ENCODE measurements at places on chromosomes 4 and X.

GRCh38 chr4:127846765-127847164 is 33.9 kb upstream of the PLK4 start:
- no peak for DNase-seq

DNA sequence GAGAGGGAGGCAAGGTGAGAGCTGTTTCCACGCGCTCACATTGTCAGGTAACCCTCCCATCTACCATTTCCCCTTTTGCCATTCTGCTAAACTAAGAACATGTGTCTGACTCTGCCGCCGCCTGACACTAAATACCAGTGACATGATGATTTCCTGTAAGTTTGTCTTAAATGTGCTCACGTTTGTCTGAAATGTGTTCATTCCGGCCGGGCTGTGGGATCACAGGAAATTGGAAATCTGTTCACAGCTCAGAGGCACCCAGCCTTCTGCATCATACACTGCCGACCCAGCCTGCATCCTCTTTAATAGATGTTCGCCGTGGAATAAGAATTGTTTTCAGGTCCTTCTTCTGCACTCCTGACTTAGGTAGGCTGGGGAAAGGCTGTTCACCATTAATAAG is 336.2 kb upstream of the PPARGC1A start:
- DNase-seq, result no peak

DNA sequence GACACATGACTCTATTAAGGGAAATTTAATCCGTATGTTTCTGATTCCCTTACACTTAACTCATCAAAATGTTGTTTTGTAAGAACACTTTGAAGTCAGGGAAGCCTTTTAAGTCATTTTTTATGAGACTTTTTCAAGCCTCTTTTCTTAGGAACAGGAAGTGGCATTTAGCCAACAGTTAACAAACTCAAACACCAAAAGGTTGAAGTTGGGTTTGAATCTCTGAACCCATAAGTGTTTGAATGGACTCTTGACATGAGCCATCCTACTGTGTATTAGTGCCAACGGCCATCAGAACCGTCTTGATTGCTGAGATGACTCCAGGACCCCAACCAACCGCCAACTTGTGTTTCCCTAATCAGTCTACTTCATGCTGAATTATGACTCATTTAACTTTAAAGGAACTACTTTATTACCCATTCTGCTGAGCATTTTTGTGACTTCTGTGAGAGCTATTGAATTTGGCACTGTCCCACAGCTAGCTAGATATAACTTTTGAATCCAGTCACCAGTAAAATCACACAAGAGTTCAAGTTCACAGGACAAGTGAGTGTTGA is 209.1 kb upstream of the FAT1 start:
- no peak for DNase-seq

GRCh38 chrX:153460826-153461225 is 9.6 kb downstream of the HAUS7 start:
- no peak for DNase-seq

DNA sequence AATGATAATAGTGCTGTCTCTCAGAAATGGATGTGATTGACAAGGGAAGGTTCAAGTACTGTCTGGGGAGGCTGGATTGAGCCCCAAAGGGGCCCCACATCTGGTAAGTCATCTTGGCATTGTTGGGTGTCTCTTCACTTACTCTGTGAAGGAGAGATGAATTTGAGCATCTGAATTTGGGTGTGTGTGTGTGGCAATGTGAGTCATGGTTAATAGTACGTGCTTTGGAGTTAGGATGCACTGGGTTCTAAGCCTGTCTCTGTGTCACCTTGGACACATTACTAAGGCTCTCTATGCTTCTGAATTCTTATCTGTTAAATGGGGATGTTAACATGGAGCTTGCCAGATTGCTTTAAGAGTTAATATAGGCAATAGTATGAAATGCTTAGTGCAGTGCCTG is 80.4 kb downstream of the FRAS1 start:
- DNase-seq, result no peak

DNA sequence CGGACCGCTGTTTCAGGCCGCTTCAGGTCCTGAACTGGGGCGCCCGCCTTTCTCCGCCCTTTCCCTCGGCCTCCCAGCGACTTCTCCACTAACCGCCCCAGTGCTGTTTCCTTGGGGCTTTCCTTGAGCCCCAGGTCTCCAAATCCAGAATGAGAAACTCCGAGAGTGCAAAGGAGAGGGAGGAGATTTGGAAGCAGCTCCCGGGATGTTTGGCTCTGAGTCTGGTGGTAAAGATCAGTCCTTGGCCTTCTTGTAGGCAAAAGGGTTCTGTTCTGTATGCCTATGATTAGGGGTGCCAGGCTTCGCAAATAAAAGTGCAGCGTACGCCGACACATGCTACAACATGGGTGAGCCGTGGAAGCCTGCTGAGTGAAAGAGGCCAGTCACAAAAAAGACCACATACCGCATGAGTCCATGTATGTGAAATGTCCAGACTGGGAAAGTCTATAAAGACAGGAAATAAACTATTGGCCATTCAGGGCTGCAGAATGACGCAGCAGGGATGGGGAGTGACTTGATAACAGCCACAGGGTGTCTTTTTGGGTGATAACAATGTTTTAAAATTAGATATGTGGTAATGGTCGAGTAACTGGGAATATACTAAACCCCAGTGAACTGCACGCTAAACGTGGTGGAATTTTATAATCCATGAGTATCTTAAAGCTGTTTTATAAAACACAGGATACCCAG is 99.8 kb downstream of the TRAPPC11 start:
- no peak for DNase-seq

DNA sequence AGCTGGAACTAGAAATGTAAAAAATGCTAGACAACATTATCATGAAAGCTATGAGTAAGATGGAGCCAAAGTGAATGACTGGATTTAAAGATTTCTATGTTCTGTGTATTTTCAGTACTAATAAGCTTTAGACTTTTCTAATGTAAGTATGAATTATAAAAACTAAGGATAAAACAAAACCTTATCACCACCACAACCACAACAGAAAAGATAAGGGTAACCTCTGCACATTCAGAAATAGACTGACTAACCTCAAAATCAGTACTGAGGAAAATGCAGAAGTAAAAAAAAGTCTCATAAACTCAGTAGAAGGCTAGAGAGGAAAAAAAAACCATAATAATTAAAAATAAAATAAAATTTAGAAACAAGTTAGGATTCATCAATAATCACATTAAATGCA is 14.9 kb upstream of the UBE2NL start:
- DNase-seq, result no peak

DNA sequence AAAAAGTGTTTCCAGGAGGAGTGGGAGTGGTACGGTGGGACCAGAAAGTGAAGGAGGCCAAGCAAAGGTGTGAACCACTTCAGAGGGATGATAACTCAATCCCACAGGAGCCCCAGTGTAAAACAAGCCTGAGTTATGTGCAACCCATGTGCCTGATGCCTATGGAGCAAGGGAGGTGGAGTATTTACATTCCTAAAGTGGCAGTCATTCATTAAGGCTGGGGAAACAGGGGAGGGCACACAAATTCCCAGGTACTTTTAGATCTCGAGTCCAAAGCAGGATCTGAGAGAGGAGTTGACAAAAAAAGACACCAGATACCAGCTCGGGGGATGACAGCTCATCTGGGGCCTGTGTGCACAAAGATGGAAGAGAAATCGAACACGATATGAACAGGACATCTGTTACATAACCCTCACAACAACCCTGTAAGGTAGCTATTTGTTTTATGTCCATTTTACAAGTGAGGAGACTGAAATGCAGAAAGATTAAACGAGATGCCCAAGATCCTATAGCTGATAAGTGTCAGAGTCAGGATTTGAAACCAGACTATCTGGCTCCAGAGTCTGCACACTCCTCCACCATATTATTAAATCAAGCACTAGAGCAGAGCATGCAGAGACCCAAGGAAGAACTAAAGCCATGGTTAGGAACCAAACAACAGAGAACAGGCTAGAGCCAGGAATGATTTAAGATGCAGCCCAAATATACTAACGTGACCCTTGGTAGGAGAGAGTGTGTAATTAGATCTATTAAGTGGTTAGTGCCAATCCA is 91.9 kb upstream of the MAPK10 start:
- no peak for DNase-seq

- no peak for DNase-seq
Measured at GRCh38 chr4:156098805-156099204, 145.1 kb upstream of the CTSO start.

DNA sequence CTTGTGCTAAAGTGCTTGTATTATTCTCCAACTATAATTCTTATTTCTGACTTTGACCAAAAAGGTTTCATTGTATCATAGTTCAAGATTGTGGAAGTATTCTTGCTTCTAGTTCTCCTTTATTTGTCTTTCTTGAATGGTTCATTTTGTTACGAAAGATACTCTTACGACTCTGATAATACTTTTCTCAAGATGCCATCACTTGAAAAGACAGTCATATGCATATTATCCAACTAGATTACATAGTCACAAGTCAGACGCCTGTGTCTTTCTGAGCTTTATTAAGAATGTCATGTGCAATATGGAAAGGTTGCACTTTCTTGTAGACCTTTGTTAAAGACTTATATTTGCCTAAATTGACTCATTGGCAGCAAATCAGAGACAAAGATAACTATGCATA is 71.4 kb upstream of the HPGD start:
- no peak for DNase-seq

DNA sequence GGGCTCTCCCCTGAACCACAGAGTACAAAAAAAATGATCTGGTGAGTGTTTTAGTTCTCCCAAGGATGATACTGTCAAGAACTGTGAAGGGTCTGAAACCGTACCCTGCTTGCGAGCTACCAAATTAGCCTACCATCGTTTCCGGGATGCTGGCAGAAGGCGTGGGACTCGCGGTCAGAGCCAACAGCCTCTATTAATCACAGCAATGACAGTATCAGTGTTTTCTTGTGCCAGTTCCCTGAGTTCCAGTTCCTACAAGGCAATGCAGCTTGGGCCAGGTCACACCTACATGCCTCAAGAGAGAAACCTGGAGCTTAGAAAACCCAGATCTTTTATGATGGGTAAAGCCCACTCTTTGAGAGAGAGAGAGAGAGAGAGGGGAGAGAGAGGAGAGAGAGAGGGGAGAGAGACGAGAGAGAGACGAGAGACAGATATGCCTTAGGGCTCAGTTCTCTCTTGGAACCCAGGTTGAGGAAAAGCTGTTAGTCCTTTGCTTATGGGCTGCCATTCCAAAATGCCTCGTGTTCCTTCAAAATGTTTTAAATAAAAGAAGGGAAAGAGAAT is 327.8 kb downstream of the ARHGAP10 start:
- DNase-seq, result peak; percentile 56

DNA sequence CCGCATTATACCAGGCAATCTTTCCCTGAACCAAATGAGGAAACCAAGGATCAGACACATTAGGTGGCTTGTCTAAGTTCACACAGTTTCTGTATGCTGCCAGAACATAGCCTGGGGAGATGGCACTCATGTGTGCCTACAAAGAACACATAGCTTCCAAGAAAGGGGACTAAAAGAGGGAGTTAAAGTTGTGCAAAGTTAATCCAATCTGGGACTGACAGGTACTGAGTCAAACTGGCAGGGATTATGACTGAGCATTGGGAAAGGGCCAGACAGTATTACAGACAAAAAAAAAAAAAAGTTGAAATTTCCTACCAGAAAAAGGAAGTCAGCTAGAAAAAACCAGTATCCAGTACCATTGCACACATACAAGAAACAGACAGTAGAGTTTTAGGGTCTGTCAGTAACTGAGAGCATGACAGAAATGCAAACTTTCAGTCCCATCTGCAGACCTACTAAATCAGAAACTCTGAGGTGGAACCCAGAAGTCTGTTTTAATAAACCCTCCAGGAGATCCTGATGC is 37.2 kb downstream of the ADAMTS3 start:
- DNase-seq, result no peak

DNA sequence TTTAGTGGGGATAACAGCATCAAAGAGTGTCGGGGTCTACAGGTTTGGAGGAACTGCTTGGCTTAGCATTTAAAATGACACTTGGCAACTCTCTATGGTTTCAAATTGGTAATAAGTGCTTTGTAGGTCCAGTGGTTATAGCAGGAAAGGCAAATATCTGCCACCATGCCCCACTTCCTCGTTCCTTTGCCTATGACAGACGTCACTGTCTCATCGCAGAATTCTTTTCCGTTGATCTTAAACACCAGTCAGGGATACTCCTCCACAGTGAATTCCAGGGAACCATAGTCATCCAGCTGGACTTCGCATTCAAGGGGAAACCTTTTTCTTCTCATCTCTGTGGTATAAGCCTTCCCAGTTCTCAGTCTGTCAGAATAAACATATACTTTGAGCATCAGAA is 319.1 kb downstream of the GPAT3 start:
- DNase-seq, result no peak

DNA sequence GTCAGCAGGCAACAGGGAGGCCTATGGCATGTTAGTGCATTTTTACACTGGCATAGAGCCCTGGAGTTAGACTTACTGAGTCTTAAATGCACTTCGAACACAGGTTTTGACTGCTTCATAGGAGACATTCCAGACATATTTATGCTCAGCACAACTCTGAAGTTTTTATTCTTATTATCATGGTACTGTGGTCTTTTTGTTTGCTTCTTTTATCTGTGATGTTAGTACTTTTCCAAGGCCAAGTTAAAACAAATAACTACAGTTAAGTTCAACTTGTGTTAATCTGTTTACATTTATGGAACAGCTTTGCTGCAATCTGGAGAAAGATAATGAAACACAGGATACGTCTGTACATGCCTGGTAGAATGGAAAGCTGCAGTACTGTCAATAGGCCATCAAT is 76.5 kb downstream of the COL4A5 start:
- DNase-seq, result no peak

DNA sequence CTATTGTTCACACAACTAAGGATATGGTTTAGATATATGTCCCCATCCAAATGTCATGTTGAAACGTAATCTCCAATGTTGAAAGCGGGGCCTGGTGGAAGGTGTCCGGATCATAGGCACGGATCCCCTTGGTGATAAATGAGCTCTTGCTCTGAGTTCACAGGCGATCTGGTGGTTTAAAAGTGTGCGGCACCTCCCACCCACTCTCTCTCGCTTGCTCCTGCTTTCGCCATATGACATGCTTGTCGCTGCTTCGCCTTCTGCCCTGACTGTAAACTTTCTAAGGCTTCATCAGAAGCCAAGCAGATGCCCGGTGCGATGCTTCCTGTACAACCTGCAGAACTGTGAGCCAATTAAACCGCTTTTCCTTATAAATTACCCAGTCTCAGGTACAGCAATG is 128.5 kb downstream of the NFKB1 start:
- DNase-seq, result no peak

- no peak for DNase-seq
Measured at GRCh38 chrX:39840581-39841093, 257.1 kb downstream of the BCOR start.

DNA sequence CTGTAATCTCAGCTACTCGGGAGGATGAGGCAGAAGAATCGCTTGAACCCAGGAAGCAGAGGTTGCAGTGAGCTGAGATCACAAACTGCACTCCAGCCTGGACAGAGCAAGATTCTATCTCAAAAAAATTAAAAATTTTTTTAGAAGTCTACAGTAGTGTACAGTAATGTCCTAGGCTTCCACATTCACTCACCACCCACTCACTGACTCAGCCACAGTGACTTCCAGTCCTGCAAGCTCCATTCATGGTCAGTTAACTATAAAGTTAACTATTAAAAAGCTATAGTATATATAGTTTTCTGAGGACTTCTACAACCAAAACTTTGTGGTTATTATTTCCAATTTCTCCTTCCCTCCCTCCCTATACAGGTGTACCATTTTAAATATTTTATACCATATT is 34.7 kb upstream of the NEUROG2 start:
- no peak for DNase-seq
